ENCODE measurements at places on chromosomes 5 and 9. TPM values are rescaled to one million over a fixed set of nuclear protein-coding genes. Genes with fewer than 3 reads are reported as not detected.

The TIMD4 gene
- polyA plus RNA-seq: 0.03 TPM

The IFNA5 gene
- not detected for polyA plus RNA-seq

The IL9 gene
- not detected for polyA plus RNA-seq

DNA sequence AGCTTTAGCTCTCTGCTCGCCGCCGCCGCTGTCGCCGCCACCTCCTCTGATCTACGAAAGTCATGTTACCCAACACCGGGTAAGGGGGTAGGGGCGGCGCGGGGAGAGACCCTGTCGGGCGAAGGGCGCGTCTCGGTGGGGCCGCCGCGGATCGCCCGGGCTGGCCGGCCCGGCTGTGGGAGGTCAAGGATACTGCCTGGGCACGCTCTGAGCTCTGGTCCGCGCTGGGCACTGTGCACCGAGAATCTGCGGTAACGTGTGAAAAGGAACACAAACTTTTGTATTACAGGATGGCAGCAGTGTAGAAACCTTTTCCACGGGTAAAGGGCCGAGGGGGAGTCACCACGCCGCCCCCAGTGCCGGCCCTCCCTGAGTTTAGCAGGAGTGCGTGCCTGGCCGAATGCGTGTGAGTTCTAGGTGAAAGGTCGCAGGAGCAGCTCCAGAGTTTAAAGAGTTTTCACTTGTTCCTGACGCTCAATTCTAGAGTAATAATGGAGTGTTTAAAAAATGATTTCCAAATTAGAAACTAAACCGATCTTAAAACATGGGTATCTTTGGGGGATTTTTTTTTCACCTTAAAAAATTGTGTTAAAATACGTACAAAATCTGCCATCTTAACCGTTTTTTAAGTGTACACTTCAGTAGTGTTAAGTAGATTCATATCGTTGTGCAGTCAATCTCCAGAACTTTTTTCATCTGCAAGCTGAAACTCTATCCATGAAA, at the start of gene HSDL2:
HSDL2 (plus strand) TSS at position 7 of the 723 bp plus-strand sequence; CDS start at position 63, 56 bp downstream.
- DNase-seq: no peak
- no peaks in the 10 kb centered on the region for H3K36me3 ChIP-seq
- H3K4me3 ChIP-seq: peak within 1 kb of the TSS; percentile 75
- peak within 1 kb of the TSS; percentile 96 for H3K27ac ChIP-seq
- peaks cover 37% of the 10 kb centered on the region for H3K4me1 ChIP-seq

DNA sequence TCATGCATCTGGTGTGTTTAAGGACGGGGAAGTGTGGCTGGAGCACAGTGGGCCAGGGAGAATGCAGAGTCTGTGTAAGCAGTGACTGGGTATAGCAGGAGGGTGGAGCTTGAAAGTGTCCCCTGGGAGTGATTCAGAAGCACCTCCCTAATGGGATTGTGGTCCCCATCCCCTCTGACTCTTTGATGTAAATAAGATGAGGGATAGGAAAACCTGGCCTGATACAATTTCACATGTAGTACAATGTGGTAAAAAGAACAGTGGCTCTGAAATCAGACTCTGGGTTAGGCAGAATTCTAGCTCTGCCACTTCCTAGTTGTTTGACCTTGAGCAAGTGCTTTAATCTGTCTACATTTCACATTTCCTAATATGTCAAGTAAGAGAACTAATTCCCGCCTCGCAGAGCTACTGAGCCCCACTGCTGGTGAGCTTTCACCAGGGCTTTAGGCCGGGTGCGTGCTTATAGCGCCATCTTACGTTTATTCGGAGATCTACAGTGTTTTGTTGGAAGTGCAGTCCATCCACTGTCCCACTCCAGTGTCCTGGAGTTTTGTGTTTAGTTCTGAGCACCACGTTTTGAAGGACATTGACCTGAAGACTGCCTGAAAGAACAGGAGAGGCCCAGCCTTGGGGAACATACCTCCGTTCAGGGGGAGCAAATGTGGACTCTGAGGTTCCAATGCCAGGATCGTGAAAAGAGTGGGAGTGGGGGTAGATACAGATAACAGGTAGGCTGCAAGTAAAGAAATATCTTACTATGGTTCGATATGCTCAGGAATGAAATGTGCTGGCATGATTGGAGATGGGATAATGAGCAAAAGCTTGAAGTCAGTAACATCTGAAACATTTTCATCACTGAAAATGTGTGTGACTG, 51.2 kb upstream of the TESK1 start:
- no peak overlapping the region for H3K4me3 ChIP-seq
- peaks cover 63% of the 10 kb centered on the region for H3K4me1 ChIP-seq
- peak; percentile 83 for DNase-seq
- no peaks in the 10 kb centered on the region for H3K27me3 ChIP-seq
- H3K27ac ChIP-seq: peak overlapping the region; percentile 90

DNA sequence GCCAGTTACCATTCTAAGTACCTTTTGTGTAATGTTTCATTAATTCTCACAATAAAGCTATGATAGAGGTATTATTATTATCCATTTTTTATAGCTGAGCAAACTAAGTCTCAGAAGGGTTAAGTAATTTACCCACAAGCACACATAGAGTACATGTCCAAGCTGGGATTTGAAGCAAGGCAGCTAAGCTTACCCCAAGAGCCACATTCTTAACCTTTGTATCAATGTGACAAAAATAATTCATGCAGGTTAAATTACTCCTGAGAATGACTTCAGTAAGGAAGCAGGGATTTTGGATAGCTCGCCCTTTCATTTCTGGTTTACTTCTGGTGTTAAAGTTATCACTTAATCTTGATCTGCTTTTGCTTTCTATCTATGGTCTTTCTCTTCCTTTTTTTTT, 141.9 kb downstream of the ACTBL2 start:
- no peak overlapping the region for H3K4me3 ChIP-seq
- no peak overlapping the region for H3K27ac ChIP-seq
- H3K4me1 ChIP-seq: no peaks in the 10 kb centered on the region

DNA sequence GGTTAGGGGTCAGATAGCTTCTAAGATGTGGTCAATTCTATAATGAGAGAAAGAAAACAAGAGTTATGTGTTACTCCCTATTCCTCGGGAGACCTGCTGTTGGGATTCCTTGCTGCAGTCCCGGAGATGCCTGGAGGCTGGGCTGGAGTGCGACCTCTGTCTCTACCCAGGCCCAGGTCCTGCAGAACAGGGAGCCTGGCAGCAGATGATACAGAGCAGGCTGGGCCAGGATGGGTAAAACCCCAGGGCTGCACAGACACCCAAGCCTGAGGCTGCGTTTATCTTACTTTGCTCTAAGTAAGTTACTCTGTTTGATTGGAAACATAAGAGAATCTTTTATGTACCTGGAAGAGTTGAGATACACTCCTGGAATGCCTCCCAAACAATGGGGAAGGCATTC, 26.9 kb upstream of the FAM120AOS start:
- peaks cover 26% of the 10 kb centered on the region for H3K36me3 ChIP-seq
- peaks cover 49% of the 10 kb centered on the region for H3K4me1 ChIP-seq
- DNase-seq: no peak
- no peaks in the 10 kb centered on the region for H3K27me3 ChIP-seq

- no peaks in the 10 kb centered on the region for H3K27me3 ChIP-seq
- no peak for DNase-seq
- H3K4me1 ChIP-seq: peaks cover 51% of the 10 kb centered on the region
- peak overlapping the region; percentile 93 for H3K4me3 ChIP-seq
These were observed 1.1 kb downstream of the SSNA1 start for GRCh38 chr9:137189297-137190295.

- H3K4me1 ChIP-seq: no peaks in the 10 kb centered on the region
- no peaks in the 10 kb centered on the region for H3K36me3 ChIP-seq
- H3K4me3 ChIP-seq: no peak overlapping the region
- no peak overlapping the region for H3K27ac ChIP-seq
These were observed 3.9 kb downstream of the PLPPR1 start for GRCh38 chr9:101032426-101032825.

All from psoas muscle (tissue), 8 donors.